ENCODE measurements at places on chromosomes 3 and 15.
A peak's percentile ranks its signal among the peaks of the same experiment; 100 is the strongest.

DNA sequence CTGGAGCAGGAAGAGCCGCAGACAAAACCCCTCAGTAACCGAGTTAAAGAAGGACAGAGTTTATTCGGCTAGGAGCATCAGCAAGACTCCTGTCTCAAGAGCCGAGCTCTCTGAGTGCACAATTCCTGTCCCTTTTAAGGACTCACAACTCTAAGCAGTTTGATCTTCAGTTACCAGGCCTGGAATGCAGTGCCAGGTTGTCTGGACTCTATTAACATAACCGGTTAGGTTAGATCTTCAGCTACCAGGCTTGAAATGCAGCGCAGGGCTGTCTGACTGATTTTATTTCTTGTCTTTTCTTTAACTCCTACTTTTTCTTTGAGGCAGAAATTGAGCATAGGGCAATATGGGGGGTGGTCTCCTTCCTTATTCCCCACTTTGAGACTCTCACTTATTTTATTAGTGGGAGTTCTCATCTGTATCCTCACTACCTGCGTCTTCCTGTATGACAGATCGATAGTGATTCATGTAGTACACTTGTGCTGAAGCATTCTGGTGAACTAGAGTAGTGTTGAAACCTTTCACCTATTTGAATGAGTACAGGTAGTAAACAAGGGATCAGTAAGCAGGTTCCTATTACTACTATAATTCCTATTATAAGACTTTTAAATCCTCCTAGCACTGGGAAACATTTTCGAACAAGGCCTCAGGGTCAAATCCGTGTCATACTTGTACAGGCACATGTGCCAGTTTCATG lies 325.0 kb downstream of the CGGBP1 start:
- no peak for DNase-seq

DNA sequence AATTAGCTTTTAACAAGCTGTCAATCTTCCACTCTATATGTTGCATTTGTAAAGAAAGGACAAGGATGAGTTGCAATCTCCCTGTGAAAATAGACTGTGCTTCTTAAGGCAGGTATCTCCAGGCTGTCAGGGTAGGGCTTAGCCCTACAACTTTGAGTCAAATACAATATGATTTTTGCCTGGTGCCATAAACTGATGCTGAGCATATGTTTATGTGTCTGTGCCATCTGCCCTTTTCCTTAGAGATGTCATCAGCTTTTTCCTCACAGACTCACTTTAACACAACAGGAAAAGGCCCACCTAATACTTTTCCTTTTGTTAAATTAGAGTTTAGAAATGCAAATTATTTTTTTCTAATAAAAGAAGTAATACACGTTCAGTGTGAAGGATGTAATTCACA lies 548.3 kb downstream of the NLGN1 start:
- DNase-seq: no peak

GRCh38 chr3:31416980-31417379 lies 115.7 kb upstream of the STT3B start:
- no peak for DNase-seq

- no peak for DNase-seq
Observed at GRCh38 chr3:57752307-57752706, 3.8 kb upstream of the SLMAP start.

- DNase-seq: peak; percentile 84
Observed at GRCh38 chr3:47009225-47010110, 30.0 kb downstream of the NBEAL2 start.

DNA sequence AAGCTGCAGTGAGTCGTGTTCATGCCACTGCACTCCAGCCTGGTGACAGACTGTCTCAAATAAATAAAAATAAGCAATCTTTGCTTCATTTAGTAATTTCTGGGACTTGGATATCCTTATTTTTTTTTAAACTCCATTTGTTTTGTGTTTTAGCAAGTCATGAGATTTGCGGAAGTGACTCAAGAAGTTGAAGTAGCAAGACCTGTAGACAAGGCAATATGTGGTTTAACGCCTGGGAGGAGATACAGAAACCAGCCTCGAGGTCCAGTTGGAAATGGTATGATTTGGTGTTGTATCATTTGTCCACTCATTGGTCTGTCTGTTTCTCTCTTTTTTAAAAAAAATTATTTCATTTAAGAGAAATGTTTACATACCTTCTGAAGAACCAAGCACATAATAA lies 16.6 kb upstream of the RPLP1 start:
- no peak for DNase-seq
